ENCODE measurements at places on chromosomes 7 and 10.

GRCh38 chr10:99743841-99744240 lies 11.8 kb downstream of the CUTC start:
- no peak for DNase-seq

DNA sequence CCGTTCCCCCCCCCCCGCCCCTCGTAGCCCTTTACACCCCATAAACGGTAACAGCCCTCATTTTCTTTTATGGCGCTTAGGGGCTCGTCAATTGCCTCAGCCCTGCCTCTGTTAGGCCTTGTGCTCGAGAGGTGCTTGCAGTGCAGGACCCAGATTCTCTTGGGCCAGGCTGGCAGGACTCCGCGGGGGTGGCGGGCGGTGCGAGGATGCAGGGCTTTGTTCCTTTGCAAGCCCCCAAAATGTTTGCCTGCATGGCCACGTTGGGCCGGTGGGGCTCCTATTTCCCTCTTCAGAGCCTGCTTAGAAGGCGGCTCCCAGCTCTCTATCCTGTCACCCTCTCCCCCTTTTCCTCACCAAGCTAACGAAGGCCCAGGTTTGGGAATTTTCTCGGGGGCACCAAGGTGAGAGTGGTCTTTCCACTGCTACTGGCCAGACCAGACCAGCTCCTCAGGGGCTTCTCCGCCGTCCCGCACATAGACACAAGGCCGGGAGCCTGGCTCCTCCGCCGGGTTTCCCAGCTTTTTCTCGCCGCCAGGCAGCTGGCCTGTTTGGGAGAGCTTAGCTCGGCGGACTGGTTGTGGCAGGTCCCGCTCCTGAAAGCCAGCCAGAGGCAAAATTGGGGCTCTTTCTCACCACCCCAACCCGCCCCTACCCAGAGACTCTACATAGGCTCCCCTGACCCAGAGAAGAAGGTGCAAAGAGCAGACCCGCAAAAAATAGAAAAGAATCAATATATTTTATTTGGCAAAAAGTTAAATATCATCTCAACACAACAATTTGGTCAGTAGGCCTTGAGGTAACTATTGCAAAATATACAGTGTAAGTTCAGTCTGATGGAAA lies 3.4 kb downstream of the HOXA9 start:
- DNase-seq: peak; percentile 16

DNA sequence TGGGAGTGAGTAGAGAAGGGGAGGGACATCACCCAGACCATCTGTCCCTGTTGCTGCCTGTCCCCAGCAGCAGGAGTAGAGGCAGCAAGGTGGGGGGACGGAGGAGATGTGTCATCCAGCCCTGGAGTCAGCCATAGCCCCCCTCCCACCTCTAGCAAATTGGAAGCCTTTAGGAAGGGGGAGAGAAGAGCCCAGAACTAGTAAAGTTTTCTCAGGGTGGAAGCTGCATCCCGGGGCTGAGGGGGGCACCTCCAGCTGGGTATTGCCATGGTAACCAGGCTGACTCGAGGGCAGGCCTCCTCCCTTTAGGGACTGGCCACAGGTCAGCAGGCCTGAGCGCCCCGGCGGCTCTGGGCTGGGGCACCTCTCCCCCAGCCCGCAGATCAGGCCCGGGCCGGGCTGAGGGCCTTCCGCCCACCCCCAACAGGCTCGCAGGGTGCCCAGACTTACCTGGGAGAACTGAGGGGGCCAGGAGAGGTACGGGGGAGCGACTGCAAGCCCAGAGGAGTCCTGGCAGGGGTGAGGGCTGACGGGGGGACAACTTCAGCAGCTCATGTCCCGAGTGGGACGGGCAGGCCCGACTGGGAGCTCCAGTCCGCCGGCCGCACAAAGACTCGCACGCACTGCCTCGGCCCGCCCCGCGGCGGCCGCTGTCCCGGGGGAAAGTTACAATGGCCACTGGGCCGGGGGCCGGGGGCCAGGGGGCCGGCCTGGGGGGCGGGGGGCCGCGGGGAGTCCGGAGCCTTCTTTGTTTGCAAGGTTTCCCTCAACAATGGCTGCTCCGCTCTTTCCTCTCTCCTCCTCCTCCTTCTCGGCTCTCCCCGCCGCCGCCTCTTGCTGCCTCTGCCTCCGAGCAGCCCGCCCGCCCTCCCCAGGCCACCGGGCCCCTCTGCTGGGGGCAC lies 6.0 kb downstream of the LDB1 start:
- no peak for DNase-seq

DNA sequence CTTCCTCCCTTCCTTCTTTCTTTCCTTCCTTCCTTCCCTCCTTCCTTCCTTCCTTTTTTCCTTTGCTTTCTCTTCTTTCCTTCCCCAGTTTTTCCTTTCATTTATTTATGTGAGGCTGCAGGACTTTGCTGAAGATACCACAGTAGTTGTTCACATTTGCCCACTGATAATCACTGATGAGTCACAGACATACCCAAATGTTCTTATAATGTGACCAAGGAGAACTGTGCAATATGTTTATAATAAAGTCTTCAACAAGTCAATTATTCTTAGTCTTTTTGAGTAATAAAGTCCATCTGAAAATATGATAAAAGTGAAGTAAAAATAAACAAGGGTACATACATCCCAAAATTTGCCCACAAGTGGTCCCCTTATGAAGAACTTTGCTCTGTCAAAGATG lies 159.7 kb downstream of the GNAI1 start:
- peak; percentile 19 for DNase-seq

- DNase-seq: no peak
These were observed 115.2 kb downstream of the PLXNA4 start for GRCh38 chr7:132461032-132461592.

DNA sequence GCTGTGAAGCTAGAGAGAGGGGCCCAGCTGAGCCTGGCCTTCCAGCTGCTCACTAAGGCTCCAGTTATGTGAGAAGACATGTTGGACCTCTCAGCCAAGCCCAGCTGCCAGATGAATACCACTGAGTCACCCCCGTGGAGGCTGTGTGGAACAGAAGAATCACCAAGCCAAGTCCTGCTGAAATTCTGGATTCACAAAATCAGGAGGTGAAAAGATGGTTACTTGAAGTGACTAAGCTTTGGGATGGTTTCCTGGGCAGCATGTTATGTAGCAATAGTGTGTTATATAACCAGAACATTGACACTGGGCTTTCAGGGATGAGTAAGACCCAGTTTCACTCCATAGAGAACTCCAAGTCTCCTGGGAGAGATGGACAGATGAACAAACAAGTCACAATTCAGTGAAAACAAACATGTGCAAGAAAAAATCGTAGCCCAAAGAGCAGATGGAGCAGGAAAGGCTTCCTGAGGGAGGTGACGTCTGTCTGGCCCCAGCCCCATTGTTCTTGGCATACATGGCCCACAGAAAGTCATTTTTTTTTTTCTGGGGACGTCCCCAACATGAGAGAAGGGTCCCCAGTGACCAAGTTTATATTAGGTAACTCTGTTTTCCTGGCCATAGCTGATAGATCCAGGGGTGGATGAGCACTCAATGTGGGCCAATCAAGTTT lies 64.1 kb upstream of the PDZD8 start:
- DNase-seq: peak; percentile 98

DNA sequence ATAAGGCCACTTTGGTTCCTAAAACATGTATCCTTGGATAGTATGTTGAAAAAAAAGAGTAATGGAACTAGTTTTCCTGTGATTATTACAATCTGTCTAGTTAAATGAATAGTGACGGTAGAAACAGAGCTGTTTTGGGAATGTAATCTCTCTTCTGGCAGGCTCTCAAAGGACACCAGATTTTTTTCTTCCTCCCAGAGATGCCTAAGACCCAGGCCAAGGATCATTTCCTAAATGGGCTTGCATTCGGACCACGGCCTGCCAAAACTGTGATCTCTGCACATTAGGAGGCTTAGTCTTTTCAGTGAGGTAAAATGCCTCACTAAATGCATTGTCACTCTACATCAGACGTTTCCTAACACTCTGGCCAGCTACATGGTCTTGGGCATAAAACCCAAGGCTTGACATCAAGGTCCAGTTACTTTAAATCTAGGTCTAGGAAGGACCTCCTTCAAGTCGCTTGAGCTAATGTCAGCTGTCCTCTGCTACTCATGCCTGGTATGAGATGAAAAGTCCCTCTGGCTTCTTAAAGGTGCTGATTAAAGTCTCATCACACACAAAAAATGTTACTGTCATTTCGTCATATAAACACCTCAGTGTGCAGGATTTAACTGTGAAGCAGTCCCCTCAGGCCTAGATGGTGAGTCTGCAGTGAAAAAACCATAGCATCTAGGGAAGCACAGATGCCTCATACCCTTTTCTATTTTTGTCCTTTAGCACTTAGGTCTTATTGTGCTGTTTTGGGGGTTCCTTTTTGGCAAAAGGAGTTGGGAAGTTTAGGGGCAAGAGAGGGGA lies 47.7 kb downstream of the DLD start:
- DNase-seq: no peak

GRCh38 chr7:36863901-36864701 lies 139.8 kb upstream of the AOAH start:
- no peak for DNase-seq

DNA sequence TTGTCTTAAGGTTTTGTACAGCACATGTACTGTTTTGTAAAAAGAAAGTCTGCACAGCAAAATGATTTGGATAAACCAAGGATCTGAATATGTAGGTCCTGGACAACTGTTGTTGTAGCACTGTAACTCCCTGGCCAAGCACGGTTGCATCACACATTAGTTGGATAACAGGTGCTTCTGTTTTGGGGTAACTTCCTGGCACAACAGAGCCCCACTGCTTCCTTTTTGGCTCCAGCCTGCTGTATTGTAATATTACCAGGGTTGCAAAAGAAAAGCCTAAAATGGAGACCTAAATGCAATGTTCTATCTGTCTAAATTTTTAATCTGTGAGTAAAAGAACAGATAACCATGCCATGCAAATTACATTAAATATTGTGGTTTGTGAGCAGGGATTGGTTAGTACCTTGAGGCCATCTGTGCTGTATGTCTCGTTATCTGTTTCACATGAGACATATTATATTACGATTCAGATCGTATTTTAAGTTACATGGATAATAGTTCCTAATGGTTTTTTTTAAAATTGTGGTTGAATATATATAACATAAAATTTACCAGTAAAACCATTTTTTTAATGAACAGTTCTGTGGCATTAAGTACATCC lies 27.5 kb upstream of the WAC start:
- DNase-seq: no peak

GRCh38 chr10:112137154-112137987 lies 46.2 kb downstream of the GPAM start:
- peak; percentile 24 for DNase-seq

DNA sequence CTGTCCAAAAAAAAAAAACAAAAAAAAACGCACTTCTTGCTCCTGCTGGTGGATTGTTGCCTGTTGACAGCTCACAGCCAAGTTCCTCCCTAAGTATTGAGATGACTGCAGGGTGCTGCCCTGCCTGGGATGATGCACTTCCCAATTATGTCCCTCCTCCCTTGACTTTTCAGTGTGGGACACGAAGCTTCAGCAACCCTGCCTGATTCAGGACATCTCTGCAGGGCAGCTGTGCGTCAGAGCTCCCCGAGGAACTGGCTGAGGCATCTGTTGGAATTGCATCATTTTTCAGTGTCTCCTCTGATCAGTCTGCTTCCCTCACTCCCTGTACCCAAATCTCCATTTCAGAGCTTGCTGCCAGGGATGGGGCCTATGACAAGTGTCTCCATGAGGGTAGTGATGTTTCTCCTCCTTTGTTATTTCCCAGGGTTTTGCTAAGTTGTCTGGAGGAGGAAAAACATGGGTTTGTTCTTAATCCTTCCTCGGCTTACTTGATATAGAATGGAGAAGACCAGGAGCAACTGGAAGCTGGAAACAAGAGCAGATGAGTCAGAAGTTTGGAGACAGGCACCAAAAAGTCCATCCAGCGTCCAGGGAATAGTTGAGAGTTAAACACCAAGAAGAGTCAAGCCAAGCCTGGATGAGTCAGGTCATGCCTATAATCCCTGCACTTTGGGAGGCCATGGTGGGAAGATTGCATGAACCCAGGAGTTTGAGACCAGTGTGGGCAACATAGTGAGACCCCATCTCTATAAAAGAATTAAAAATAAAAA lies 355.1 kb downstream of the GALNT17 start:
- DNase-seq: peak; percentile 87

- DNase-seq: peak; percentile 55
These were observed 74.3 kb downstream of the SAMD9 start for GRCh38 chr7:93043385-93043985.

DNA sequence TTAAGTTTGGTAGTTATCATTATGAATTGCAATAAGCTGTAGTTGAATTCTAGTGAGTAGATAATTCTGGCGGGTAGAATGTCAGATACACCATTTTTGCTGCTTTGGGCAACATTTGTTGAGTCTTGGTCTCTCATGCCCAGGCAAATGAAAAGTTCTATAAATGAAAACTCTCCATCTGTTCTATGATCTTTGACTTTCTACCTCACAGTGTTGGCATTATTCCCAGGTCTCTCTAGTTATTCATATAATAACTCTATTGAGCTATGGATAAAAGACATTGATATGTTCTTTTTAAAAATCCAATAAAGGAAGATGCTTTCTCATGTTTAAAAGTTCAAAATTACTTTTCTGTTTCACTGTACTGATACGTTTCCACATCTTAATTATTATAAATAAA lies 415.3 kb upstream of the SEMA3D start:
- DNase-seq: no peak

- DNase-seq: no peak
These were observed 187.6 kb upstream of the STK17A start for GRCh38 chr7:43395351-43395750.

DNA sequence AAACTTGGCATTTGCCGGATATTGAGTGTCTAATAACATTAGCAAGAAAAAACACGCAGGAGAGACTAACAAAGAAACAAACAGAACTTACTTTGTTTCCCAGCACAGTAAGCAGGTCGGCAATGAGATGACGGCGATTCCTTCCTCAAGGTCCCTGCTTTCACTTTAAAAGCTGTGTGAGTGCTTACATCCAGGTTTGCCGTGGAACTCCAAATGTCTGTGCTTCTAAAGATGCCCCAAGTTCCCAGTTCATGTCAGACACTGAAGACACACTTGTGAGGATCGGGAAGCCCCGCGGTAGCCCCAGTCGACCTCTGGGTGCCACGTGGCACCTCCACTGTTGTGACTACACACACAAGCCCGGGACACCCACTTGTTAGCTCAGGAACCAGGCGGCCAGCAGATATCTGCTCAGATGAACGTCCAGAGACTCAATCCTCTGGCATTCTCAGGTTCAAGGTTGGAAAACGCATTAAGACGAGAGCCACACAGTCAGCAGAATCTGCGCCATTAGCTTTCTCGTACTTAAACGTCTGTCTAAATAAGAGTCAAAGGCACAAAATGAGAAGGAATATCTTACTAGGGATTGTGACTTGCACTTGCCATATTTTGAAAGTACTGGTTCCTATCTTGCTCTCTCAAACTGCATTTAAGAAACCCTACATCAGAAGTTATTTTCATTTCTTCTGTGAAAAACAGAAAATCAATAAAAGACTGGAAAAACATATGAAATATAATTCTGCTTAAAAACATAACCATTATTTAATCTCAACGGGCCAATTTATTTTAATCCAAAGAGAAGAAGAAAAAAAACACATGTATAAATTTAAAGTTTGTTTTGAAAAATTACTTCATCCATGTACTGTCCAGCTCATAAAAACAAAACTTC lies 207.6 kb upstream of the KLF14 start:
- DNase-seq: no peak

- no peak for DNase-seq
These were observed 83.3 kb downstream of the ITGA8 start for GRCh38 chr10:15636446-15636845.

GRCh38 chr7:67422601-67423000 lies 426.0 kb downstream of the TYW1 start:
- DNase-seq: no peak
